Cerebellar nuclear complex (tissue), 1 donor: ENCODE measurements at places on chromosomes 1 and 21.

DNA sequence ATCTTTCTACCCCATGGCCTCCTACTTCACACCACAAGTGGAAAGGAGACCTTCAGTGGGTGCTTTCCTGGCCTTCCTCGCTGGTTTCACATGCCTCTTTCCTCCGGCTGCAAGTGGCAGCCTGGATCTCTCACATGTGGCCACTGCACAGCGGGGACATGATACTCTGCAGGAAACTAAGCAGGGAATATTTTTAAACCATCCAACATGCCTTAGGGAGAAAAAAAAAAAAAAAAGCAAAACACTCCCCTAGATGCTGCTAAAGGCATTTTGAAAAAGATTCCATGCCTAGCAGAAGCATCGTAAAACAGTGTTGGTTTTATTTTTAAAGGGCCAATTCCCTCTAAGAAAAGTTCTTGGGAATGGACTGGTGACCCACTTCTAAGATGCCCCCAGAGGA lies 12.2 kb upstream of the GJA5 start:
- DNase-seq: no peak

DNA sequence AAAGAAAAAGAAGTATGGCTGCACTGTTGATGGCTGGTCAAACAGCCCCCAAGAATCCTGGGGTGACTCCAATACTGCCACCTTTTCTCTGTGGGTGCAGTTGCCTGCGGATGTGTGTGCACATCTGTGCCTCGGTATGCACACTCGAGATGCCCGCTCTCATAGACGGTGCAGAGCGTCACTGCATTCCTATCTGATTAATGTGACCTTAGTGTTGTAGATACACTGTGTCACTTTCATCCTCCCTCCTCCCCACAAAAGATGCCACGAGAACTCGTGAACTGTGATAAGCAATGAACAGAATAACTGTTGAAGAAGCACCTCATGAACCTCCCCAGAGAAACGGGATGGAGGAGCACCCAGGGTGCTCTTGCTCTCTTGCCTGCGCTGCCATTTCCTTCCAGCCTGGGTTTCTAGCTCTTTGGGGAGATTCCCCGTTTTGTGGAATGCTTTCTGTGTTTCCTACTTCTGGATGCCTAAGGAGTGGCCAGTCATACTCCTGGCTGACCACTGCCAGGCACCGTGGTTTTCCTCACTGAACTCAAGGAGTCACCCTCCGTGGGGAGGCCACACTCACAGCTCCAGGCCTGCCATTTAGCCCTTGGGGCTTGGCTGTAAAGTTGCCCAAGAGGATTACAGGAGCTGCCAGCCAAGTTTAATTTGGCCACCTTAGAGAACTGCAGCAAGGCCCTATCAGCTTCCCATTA lies 32.0 kb downstream of the NTPCR start:
- DNase-seq: no peak

- no peak for DNase-seq
Measured at GRCh38 chr1:168343566-168343965, 62.9 kb downstream of the TBX19 start.

GRCh38 chr1:193358419-193358818 lies 172.0 kb upstream of the B3GALT2 start:
- DNase-seq: no peak

DNA sequence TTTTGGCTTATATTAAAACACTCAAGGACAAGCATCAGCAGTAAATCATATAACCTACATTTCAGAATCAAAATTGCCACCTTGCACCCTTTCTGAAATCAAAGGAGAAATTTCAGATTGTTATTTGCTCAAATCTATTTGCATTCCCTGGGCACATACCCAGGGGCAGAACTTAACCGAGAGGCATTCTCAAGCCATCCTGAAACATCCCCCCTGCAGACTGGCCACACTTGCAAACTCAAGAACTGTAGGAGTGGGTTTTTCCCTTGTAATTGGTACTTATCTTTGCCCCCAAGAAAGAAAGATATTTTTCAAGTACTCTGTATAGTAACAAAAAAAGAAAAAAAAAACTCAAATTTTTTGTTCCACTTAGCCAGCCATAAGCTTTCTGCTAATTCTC lies 213.6 kb upstream of the ESRRG start:
- DNase-seq: no peak

DNA sequence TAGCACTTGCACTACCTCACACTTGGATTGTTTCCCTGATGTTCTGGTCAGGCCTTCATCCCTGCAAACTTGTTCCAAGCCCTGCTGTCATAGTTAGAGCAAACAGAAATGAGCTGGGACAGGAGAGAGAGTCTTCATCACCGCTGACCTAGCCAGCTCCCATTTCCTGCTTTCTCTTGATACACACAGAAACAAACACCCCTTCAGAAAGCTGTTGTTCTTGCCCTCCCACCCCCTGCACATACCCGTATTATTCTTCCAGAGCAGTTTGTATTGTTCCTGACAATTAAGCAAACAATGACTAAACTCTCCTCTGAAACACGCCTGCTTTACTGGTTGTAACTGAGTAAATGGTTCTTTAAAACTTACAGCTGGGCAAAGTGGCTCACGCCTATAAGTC lies 2.9 kb upstream of the SYT2 start:
- DNase-seq: no peak

DNA sequence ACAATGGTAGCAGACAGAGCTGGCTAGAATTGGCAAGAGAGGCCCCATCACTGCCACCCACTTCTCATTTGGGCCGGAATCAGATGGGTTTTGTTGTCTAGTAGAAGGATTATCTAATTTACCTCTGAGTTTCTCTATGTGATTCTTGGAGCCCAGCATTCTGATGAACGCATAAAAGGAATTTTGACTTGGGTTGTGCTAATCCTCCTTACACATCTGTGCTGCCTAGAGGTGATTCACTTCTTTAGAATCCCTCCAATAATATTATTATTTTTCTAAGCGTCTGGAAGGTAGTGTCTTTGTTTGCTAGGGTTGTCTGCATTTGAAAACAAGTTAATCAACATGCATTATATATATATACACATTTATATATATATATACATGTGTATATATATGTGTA lies 118.1 kb downstream of the RUNX1 start:
- no peak for DNase-seq

DNA sequence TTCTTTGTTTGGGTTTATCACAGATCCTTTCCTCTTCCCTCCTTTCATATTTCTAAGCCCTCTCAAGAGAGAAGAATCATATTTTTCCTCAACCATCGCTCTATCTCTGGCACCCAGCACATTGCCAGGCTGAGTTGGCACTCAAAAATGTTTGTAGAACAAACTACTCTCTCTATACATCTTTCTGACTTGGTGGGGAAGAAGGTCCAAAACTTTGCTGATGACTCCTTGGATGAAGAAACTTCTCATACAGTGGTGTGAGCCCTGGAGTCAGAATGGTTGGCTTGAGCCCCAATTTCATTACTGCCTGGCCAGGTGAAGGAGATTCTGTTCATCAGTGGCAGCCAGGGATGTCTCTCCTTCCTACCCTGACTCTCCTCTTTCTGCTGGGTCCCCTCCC lies 11.9 kb downstream of the ALX3 start:
- no peak for DNase-seq

GRCh38 chr1:45569962-45570581 lies 13.8 kb upstream of the NASP start:
- no peak for DNase-seq

DNA sequence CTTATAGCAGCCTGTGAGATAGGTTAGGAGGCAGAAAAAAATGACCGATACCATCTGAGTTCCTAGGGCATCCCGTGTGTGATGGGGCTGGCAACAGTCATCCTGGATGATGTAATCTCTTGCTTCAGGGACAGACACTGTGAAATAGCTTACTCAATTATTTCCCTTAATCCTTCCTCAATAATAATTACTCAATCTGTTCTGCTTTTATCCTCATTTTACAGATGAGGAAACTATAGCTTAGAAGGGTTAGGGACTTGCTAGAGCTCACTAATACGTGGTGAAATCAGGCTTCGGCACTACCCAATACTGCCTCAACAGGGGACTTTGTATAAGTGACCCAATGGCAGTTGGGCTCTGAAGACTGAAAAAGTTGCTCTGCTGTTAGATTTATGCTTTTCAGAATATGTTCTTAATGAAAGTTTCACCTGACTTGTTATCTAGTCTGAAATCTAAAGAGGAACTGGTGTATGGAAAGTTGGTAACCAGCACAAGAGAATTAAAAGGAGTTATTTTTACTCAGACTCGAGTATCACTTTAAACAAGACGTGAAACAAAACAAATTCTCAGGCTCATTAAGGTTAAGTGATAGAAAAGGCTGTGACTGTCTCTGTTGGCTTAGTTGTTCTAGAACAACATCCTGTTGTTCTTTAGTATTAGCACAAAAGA lies 14.4 kb downstream of the CD55 start:
- no peak for DNase-seq

- no peak for DNase-seq
Measured at GRCh38 chr1:38586993-38587646, 272.5 kb downstream of the RRAGC start.

DNA sequence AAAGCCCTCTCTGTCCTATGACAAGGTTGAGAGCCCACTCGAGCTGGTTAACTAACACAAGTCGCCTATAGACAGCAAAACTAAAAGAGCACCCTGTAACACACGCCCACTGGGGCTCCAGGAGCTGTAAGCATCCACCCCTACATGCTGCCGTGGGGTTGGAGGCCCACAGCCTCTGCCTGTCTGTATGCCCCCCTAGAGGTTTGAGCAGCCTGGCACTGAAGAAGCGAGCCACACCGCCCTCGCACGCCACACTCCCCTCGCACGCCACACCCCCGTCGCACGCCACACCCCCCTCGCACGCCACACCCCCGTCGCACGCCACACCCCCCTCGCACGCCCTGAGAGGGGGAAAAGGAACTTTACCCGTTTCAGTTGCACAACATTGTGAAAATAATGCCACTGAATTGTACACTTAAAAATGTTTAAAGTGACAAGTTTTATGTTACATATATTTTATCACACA lies 13.2 kb upstream of the HMGCL start:
- DNase-seq: no peak

GRCh38 chr1:188127507-188127906 lies 1298.8 kb downstream of the PLA2G4A start:
- no peak for DNase-seq

DNA sequence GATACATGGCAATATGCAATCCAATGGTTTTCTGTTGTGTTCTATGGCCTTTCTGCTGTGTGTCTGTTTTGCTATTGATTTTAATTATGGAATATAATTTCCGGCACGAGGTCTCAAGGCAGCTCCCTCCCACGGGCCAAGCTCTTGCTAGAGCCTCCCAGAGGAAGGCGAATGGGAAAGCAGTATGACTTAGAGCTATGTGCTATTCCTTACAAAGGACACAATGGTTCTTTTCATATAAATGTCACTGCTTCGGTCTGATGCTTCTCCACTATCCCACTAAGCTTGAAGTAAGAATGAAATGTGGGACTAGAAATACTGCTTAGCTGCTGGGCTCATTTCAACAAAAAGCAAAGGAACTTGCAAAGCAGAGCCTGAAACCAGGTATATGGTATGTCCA lies 322.2 kb upstream of the BEND5 start:
- DNase-seq: no peak

DNA sequence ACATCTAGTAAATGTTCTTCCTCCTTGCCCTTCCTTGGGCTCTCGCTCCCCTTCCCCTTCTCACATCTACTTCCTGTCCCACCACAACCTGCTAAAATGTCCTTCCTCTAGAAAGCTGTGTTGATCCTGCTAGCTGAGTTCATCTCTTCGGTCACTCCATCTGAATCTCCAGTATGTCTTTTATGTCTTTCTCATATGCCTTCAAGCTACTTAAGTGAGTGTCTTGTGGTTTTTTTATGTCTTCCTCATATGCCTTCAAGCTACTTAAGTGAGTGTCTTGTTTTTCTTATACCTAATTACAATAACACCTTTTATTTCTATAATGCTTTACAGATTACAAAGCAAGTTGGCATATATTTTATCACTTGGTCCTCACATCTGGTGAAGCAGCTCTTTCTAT lies 33.9 kb downstream of the CSF1 start:
- no peak for DNase-seq

DNA sequence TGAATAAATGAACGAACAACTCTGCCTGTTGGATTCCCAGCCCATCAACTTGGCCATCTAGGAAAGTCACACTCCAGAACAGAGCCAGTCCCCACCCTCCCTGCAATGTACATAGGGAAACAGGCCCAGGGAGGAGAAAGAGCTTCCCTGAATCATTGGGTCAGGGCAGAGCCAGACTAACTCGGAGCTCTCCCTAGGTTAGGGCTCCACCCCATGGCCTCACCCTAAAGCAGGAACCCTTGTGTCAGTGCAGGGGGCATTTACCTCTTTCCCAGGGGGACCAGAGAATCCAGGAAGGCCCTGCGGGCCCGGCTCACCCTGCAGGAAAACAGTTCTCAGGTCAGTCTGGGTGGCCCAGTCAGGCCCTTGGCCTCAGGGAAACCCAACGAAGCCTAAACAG lies 11.6 kb downstream of the COL9A2 start:
- DNase-seq: no peak

- no peak for DNase-seq
Measured at GRCh38 chr1:91693557-91693956, 192.4 kb downstream of the TGFBR3 start.

GRCh38 chr1:223708001-223708359 lies 4.4 kb upstream of the CAPN2 start:
- no peak for DNase-seq

DNA sequence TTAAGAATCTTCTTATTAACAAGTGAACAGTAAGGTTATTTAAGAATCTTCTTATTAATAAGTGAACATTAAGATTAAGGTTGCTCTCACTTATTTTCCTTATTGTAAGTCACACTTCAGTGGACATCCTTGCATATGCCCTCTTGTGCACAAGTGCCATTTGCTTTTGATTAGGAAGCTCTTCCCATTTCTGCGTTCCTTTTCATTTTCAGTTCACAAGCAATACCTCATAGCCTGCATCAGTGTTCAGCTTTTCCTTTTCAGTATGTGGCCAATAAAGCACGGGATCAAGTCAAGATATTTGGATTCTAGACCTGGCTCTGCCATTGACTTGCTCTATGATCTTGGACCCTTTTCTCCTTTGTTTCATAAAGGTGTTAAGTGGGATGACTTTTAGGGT lies 158.7 kb downstream of the DISP1 start:
- no peak for DNase-seq

GRCh38 chr1:168504064-168504837 lies 39.5 kb downstream of the XCL2 start:
- DNase-seq: no peak

GRCh38 chr1:109386054-109386717 lies 11.5 kb downstream of the SORT1 start:
- DNase-seq: no peak

GRCh38 chr1:215357901-215358300 lies 209.2 kb upstream of the KCTD3 start:
- DNase-seq: no peak

GRCh38 chr1:219317762-219318353 lies 144.2 kb downstream of the LYPLAL1 start:
- DNase-seq: no peak

DNA sequence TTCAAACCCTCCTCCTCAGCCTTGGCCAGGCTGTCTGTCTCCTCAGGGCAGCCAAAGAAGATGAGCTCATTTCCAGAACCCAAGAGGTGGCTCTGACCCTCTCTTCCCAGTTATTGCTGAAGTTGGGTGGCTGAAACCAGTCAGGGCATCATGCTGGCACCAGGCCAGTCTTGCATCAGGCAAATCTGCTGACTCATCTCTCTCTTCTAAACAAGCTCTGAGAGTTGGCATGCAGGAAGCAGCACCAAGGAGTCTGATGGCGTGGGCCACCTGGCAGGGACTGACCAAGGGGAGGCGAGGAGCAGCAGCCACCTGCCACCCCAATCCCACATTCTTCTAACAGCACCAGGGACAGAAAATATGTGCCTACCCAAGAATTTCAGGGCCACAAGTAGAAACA lies 104.8 kb upstream of the ATP1A1 start:
- DNase-seq: peak; percentile 59

- no peak for DNase-seq
Measured at GRCh38 chr1:239443361-239443760, 57.0 kb downstream of the CHRM3 start.
